Astrocyte (in vitro differentiated cells and primary cell): ENCODE measurements at places on chromosomes 6 and 20.

DNA sequence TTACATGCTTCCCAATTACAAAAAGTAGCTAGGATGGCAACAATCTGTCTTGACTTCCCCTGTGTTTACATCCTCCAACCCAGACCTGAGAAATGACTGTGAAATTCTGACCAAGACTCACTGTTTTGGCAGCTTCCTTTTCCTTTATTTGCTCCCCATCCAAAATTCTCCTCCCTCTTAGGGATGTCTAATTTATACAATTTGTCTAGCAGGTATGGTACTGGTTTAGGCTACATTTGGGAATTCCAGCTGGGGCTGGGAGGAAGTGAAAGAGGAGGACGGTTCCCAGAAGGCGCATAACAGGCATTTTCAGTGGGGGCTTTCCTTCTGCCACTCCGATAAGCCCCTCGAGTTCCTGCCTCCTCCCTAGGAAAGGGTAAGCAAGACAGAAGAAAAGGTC is 231.5 kb upstream of the BTBD3 start:
- no peak for DNase-seq

- no peak for DNase-seq
Measured at GRCh38 chr6:38150681-38151296, 331.3 kb downstream of the ZFAND3 start.

DNA sequence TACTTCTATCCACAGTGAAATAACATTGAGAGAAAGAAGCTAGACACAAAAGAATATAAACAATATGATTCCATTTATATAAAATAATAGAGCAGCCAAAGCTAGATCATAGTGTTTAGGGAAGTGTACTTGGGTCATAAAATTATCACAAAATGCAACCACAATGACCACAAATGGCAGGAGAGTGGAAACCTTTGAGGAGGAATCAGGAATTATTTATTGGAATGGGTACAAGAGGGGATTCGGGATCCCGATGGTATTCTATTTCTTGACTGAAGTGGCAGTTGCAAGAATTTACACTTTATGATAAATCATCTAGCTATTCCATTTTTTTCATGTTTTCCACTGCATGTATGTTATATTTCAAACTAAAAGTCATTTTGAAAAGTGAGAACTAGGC is 76.1 kb downstream of the IPCEF1 start:
- DNase-seq, result no peak

DNA sequence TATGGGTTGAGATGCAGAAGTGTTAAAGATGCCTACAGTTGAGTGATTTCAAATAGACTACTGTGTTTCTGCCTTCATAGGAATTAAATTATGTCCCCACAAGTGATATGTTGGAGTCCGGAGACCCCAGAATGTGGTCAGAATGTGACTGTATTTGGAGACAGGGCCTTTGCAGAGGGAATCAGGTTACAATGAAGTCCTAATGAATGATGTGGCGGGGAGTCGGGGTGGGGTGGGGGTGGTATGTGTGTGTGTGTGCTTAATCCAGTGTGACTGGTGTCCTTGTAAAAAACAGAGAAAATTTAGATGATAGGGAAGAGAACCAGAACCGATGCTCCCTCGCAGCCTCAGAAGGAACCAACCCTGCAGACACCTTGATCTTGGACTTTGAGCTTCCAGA is 448.2 kb downstream of the QKI start:
- no peak for DNase-seq

DNA sequence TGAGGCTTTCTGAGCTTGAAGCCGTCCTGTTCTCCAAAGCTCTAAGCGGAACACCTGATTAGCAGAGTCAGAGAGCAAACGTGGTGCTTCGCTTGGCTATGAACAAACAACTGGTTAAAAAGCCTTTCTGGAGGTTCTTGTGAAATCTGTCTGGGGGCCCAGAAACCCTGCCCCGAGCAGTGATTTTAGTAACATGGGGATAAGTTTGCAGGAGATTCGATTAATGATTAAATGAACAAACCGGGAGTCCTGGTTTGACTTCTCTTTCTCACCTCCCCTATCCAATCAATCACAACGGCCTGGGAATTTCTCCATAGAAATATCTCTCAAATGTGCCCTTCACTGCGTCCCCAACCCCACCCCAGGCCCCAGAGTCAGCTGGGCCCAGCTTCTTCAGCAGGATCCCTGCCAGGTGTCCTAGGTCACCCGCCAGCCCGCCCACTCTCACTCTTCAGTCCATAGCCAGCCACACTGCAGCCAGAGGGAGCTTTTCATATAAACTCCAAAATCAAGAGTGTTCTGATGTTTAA is 43.6 kb downstream of the ZDHHC14 start:
- no peak for DNase-seq

- DNase-seq, result no peak
Measured at GRCh38 chr6:362924-363249, 28.7 kb upstream of the IRF4 start.

GRCh38 chr20:43508106-43508505 is 609 bp downstream of the L3MBTL1 start:
- no peak for DNase-seq

- peak; percentile 66 for DNase-seq
Measured at GRCh38 chr6:42532038-42532669, 31.7 kb upstream of the UBR2 start.

- DNase-seq, result no peak
Measured at GRCh38 chr6:136749359-136749997, 42.8 kb downstream of the MAP3K5 start.

DNA sequence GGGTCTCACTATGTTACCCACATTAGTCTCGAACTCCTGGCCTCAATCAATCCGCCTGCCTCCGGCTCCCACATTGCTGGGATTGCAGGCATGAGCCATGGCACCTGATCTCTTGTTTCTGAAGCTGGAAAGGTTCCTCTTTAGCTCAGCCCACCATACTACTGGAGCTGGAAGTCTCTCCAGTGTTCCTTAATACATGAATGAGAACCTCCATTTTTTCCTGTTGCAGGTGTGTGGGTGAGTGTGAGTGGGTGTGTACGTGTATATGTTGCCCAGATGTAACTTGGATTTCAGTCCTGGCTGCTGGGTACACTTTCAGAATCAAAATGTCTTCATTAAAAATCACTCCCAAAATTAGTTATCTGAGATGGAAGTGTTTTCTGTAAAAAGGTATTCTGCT is 11.1 kb downstream of the PNPLA1 start:
- no peak for DNase-seq

DNA sequence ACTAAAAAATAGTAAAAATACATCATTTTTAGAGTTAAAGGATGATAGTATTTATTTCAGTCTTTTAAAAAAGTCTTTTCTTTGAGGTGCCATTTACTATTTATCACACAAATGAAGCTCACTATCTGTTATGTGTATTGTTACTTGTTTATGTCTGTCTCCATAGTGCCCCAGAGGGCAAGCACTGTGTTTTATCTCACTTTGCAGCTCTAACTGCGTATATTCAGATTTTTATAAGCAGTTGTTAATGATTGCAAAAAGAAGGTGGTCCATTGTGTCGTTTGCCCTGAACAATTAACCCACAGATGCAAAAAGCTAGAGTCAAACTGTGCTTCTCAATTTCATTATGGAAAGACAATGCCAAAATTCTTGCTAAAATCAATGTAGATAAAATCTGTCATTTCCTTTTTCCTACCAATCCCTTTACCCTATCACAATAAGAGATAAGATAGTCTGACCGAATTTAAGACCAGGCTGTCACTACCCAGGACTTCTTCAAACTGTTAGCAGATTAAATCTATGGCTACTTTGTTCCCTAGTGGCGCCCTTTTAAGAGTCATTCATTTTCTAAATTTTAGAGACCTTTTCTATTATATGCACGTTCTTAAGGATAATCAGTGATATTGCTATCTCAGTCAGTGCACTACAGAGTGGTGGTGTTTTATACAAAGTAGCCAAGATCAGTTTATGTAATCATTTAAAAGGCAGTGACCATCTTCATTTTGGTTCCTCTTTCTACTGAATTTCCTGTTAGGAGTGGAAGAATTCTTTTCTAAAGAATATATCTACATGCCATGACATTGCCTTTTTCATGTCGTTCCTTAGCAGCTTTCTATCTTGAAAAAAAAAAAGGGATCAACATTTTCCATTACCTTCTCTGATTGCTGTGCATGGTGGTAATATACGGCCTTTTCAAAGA is 133.1 kb upstream of the PRDM1 start:
- DNase-seq, result no peak

- DNase-seq, result no peak
Measured at GRCh38 chr20:43170771-43171170, 18.9 kb downstream of the PTPRT start.
